Stimulated activated CD4-positive, alpha-beta T cell treated with anti-CD3 and anti-CD28 coated beads, Interleukin-15, amount 100 ng/mL, for 48 hours (primary cell): ENCODE measurements at places on chromosomes 4 and X.

DNA sequence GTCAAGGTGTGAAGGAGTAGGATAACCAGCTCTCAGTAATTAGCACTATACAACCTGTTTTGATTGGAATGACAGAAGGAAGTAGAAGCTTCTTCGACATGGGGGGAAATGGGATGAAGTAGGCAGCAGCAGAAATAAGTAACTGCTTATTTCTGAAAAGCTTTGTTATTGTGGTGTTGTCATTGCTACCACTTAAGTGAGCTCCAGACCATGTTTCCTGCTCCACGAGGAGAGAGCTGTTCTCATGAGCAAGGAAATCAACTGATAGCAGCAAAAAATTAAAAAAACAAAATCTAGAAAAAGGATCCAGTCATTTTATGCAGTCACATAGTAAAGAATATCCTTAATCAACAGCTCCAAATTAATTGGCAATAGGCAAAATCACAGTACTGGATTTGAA, 106.1 kb upstream of the TLL1 start:
- DNase-seq = no peak

DNA sequence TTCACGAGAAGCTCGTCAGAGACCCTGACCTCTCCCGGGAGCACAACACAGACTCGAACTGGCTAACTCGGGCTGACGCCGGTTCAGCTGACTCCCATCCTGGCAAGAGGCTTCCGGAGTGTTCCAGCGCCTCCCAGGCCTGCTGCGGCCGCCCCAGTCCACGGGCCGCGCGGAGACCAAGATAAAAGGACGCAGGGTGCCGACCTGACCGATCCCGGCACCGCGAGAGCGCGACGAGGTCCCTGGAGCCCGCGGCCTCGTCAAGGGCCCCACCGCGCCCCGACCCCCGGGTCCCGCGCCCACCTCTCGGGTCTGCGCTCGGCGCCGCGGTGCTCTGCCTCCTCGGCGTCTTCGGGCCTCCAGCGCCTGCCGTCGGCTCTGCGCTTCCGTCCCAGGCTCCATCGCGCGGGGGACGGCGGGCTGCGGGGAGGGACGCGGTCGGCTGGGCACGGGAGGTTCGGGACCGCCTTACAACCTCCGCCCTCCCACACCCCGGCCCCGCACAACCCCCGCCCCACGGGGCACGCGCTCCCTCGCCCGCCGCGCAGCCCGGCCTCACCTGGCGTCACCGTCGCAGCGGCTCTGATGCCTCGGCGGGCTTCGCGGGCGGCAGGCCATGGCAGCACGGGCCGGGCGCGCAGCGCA, 426 bp downstream of the SLBP start:
- DNase-seq = no peak

GRCh38 chr4:155371432-155372043, 5.2 kb downstream of the MAP9 start:
- no peak for DNase-seq

- no peak for DNase-seq
Measured at GRCh38 chr4:119068529-119068962, 67.1 kb upstream of the MYOZ2 start.

DNA sequence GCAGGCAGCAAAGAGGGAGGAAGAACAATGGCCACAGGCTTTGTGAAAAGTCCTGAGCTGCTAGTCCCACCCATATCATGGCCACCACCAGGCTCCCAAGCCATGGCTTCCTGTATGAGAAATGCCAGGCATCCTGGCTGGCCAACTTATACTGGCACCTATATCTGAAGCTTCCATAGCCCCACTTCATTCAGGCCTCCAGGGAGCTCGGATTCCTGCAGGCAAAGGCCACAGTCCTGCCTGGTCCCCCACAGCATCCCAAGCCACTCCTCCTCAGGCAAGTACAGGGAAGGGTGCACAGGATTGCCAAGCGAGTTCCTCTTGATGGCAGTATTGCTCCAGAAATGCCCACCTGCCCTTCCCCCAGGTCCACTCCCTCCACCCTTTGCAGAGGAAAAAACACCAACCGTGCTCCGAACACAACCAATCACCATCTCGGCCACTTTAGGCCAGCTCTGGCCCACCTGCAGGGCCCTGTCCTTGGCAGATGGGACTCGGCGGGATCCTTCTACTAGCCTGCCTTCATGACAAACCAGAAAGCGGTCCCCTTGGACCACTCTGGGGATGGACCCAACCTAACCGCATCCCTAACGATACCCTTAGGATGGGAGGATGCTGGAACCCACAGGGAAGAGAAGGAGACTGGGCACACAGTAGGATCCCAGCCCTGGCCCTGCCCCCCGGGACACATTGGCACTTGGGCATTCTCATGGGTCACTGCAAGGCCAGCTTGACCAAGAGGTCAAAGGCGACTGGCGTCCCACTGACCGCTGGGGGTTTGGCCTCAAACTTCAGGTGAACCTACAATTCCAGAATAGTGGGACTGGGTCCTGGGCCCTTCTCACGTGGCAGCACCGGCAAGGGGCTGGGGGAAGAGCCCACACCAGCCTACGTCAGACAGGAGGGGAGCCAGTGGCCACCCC, 220.4 kb upstream of the AGTR2 start:
- peak; percentile 4 for DNase-seq

- peak; percentile 13 for DNase-seq
Measured at GRCh38 chr4:182448281-182449151, 205.3 kb downstream of the TENM3 start.

DNA sequence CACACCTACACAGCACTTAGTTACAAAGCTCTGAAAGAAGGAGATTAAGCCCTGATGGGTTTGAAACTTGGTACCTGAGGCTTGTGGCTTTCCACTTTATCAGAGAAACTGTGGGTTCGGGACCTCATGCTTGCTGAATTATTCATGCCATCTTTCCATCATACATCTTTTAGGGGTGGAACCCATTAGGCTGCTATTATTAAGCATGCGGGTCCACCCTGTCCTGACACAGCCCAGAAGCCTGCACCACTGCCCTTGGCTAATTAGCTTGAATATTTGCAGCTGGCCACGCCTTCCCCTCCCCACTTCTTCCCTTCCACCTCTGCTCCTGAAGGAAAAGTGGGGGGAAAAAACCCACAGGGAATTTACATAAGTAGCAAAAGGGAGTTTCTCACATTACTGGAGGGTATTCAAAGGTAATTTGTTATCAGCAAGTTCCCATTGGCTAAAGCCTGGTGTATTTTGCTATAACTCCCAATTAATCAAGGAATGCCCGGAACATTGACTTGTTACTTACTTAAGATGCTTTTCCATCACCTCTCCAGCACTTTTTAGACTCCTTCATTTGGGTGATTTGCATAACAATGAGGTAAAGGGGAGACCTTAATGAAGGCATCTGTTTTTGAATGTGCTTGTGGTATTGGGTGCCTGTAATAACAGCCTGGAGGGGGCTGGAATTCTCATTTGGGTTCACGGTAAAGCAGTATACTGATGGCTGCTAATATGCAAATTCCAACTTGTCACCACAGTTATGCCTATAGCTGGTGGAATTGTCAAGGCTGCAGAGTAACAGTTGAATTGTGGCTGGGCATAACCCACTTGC, 231.7 kb upstream of the GATB start:
- no peak for DNase-seq

DNA sequence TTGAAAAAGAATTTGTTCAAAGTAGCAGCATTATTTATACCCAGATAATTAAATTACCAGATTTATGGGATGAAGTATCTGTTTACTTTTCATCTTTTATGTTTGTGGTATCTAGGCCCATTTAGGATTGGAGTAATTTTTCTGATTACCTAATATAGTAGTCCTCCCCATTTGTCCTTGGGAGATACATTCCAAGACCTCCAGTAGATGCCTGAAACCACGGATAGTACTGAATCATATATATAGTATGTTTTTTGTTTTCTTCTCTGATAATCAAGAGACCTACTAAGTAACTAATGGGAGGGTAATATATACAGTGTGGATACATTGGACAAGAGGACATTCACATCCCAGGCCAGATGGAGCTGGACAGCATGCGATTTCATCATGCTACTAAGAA, 30.7 kb upstream of the PTPN13 start:
- no peak for DNase-seq

DNA sequence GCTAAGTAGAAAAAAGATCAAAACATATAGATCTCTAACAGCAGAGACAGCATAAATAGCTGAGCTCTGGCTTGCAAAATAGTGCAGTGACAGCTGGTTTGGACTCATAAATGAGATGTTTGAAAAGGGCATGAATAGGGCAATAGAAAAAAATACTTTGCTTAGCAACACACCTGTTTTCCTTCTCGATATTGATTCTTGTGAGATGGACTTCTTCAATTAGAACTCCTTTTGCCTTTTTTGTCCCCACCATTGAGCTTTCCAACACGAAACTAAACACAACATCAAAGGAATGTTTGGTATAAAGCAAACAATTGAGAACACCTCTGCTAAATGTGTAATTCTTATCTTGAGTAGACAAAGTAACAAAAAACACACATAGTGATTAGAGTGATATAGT, 726.3 kb downstream of the RAPGEF2 start:
- no peak for DNase-seq

GRCh38 chrX:47366041-47366722, 4.2 kb upstream of the ZNF157 start:
- peak; percentile 50 for DNase-seq

GRCh38 chrX:37746218-37746941, 33.5 kb upstream of the CYBB start:
- peak; percentile 14 for DNase-seq

GRCh38 chr4:28082686-28083390, 1222.2 kb downstream of the STIM2 start:
- DNase-seq = no peak

GRCh38 chrX:42399632-42400024, 378.3 kb downstream of the PPP1R2C start:
- DNase-seq = no peak

DNA sequence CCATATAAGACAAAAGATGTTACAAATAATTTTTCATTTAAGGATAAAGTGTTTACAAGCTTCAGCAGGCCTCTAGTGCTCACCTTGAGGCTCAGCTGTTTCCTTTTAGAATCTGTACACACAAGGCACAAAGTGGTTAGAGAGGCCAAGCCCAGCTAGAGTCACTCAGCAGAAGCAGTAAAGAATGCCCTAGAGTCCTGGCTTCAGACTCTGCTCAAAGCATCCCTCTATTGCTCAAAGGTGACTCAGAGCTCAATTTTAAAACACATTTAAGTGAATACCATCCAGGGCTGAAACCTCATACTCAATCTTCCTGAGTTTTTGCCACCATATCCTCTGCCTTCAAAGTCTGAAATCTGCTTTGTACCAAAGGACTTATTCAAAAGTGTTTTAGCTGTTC, 22.6 kb upstream of the PHF8 start:
- DNase-seq = no peak
